Suppressor macrophage treated with lipopolysaccharide for 4 hours (primary cell): ENCODE measurements at places on chromosomes 5 and 9.

- DNase-seq = no peak
Measured at GRCh38 chr5:16685069-16685468, 68.3 kb upstream of the RETREG1 start.

GRCh38 chr9:137750566-137750965 lies 127.0 kb upstream of the CACNA1B start:
- no peak for DNase-seq

- no peak for DNase-seq
Measured at GRCh38 chr5:90845723-90846554, 287.3 kb downstream of the ADGRV1 start.

DNA sequence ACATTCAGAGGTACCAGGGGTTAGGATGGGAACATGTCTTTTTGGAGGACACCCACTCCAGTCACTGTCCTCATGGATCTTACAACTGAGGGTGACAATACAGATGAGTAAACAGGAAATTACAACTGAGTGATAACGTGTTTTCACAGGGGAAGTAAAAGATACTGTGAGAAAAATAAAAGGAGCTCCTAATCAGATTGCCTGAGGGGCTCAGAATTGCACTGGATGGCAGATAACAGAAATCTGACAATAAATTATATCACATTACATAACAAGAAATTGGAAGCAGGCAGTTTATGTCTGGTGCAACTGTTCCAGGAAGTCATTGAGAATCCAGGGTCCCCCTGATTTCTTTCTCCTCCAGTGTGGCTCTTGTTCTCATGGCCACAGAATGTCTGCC lies 40.1 kb upstream of the PCSK1 start:
- DNase-seq = no peak

DNA sequence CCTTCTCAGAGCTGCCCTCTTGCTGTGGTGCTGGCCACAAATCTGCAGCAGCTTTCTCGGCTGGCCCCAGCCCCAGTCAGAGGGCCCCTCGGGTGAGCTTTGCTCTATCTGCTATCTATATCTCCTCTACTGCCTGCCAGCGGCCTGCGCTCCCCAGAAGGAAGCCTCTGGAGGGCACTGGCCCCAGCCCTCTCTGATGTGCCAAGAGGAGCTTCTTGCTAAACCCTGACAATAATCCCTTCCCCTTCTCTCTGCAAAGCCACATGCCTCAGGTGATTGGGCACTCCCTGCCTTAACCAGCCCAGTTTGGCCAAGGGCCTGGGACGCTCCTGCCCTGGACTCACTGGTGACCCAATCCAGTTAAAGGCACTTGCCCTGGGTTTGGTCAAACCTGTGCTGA lies 42.7 kb downstream of the CAMK2A start:
- no peak for DNase-seq

- peak; percentile 29 for DNase-seq
Measured at GRCh38 chr5:148384380-148384737, 601 bp downstream of the FBXO38 start.

DNA sequence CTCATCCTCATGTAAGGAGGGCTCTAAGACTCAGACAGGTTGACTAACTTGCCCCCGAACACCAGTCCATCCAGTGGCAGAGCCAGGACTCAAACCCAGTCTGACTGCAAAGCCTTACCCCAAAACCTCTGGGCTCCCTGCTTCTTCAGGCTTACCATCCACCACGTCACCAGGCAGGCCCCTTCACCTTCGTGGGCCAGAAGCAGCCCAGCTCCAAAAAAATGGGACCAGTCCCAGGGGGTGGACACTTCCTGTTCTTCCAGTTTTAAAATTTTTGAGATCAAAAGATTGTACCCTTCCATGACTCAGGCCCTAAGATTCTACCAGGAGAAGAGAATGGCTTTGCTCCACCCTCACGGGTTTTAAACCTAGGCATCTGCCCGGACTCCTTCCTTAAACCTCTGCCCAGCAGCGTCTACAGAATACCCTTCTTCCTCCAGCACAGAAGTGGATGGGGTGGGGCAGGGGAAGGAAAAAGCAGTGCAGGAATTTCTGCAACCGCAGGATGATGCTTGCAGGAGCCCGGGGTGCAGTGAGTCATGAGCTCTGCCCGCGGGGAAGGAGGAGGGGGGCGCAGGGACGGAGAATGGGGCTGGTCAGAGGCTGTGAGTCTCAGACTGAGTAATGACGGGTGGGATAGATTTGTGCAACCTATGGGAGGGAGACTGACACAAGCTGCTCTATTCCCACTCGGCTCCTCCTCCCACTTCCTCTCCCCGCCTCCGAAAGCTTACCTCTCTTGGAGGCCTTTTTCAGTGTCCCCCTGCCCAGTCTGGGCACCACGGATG lies 50.4 kb upstream of the STXBP1 start:
- peak; percentile 98 for DNase-seq

DNA sequence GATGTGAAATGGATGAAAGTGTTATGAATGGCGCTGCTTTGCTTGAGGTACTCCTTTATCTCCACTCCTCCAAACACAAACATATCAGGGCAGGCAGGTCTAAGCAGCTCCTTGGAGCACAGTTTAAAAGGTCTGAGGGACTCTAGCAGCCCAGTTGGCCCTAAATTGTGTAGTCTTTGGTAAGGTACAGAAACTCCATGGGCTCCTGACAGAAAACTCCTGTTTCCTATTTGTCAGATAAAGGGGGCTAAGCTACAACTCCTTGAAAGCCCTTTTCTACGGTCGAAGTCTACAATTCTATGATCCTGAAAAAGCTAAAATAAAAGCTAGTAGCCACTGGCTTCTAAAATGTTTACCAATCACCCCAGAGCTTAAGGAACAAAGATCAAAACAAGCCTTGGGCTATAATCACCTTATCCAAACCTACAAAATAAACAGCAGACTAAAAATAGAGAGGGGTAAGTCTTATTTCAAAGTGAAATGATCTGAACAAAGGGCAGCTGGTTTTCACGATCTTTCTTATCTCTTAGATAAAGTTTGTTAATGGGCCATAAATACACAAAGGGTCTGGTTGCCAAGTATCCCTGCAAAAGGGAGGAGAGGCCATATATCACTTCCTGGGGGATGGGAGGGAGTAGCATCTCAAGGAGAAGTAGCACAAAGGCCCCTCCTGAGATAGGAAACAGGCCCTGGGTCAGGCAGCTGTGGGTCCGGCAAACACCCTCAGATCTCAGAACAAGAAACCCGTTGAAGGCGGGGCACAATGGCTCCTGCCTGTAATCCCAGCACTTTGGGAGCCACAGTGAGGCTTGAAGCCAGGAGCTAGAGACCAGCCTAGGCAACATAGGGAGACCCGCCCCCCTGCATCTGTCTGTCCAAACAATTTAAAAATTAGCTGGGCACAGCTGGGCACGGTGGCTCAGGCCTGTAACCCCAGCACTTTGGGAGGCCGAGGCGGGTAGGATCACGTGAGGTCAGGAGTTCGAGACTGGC lies 28.3 kb upstream of the DENND4C start:
- no peak for DNase-seq

DNA sequence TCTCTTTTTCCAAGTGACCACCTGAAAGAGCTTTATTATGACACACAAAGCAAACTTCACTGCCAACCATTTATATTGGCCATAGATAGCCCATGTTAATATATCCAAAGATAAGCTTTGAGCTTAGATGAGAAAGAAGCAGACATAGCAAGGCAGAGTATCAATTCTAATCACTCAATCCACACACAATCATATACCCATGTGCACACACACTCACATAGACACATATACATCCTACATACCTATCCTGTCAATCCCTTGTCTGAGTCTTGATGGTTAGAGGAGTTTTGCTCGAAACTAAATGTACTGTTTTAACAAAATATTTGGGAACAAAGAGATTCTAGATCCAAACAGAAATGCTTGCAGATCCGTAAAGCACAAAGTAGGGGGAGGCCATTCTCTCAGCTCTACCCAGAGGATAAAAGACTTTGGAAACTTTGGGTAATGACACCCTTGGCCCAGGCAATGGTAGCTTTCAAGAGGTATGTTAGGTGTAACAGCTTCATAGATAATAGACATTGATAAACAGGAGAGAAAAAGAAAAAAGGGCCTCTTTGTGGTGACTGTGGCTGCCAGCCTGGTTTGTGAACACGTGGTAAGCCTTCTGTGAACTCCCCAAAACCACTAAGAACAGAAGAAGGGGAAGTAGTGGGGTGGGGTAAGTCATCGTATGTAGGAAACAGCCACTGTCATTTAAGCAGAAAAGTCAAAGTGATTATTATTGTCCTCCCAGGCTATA lies 121.6 kb downstream of the TLR4 start:
- DNase-seq = peak; percentile 75

DNA sequence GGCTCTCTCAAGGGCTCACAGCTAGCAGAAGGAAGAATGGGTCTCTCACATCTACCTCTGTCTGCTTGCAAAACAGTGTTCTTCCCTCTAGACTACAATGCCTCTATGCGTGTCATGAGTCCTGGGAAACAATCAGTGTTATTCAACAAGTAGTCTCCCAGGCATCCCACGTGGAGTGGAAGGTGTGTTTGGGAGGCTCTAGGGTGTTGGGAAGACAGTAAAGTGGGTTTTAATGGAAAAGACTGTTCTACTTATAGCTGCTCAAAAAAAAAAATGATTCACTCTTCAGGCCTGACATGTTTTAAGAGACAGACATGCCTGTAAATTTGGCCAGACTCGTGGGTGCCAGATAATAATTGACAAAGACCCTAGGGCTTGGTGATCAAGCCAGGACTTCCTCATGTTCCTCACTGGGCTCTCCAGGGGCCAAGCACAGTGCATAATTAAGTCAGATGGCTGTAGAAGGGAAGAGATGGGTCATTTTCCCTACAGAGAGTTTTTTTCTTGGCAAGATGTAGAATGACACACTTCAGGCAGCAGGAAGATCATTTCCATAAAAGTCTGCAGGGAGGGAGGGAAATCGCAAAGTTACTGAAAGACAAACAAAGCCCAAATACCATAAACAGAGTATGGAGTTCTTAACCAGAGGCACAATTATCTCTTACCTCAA lies 246.4 kb downstream of the ACTL7B start:
- no peak for DNase-seq

GRCh38 chr5:176677209-176677939 lies 30.1 kb downstream of the TSPAN17 start:
- DNase-seq = no peak

- DNase-seq = no peak
Measured at GRCh38 chr5:131637694-131638093, 2.7 kb upstream of the RAPGEF6 start.

GRCh38 chr9:33921967-33922895 lies 105.3 kb downstream of the UBE2R2 start:
- peak; percentile 16 for DNase-seq

GRCh38 chr9:136143215-136144001 lies 24.7 kb upstream of the TMEM250 start:
- no peak for DNase-seq

DNA sequence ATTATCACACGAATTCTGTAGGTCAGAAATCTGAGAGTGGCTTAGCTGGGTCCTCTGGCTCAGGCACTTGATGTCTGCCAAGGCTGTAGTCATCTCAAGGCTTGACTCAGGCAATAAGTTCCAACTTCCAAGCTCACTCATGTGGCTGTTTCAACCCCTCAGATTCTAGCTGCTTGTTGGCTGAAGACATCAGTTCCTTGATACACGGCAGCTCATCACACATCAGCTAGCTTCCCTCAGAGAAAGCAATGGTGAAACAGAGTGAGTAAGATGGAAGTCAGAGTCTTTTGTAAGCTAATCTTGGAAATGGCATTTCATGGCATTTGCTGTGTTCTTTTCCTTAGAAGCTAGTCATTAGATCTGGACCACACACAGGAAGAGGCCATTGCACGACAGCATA lies 204.2 kb upstream of the PTGER4 start:
- DNase-seq = peak; percentile 52

DNA sequence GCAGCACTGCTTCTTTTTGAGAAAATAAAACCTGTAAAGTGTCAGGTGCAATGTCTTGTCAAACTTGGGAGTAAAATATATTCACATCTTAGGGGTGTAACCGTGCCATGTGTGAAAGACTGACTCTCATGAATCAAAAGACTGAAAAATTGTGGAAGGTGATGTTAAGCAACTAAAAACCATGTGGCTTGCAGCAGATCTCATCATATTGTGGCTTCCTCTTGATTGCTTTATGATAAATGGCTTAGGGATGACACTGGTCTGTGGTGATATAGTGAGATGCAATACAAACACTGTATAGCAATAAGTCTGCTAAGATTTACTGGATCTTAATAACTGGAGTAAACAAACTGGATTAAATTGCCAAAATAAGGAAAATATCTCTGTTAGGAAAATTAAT lies 321.6 kb downstream of the EDIL3 start:
- DNase-seq = no peak

DNA sequence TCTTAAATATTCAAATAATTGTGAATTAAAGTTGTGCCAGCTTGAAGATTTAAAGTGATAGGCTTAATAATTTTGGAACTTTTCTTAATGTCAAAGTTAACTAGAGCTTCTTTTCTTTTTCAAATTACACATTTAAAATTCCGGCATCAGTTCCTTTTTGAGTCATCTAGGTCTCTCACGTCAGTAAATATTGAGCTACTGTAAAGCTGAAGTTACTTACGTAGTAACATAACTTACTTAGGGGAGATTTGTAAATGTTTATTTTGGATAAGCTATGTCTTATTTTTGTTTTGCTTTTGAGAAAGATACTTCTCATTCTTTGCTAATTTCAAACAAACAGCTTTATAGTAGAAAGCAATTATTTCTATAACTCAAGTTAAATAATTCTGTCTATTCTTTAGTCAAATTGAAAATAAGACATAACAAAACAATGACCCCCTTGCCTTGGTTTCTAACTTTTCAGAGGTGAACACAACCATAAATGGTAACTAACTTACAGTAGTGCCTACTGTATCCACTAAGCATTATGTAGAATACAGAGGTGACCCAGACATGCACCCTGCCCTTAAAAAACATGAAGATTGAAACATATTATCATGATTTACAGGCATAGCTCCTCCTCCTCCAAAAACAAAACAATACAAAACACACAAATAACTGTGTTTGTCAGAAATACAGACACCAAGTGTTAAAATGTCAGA lies 29.8 kb downstream of the CD274 start:
- no peak for DNase-seq

GRCh38 chr9:116913536-116913935 lies 226.4 kb downstream of the TRIM32 start:
- DNase-seq = no peak

GRCh38 chr5:110909415-110909814 lies 162.1 kb upstream of the TSLP start:
- DNase-seq = no peak

- DNase-seq = peak; percentile 74
Measured at GRCh38 chr9:3865141-3865772, 339.5 kb upstream of the RFX3 start.

DNA sequence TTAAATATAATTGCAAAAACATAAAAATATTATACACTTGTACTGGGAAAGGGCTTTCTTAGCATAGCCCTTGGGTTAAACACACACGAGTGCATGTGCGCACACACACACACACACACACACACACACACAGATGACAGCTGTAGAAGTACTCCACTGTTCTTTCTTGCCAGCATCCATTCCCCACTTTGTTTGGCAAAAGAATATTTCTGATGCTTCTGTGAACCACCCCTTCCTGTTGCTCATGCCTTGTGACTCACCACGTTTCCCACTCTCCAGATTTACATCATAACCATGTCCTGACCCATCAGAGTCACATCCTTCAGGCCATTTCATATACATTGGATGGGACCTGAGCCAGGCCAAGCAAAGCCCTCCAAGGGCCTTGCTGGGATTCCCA lies 280.1 kb downstream of the DNAH5 start:
- peak; percentile 5 for DNase-seq

GRCh38 chr5:124055751-124056150 lies 543.8 kb downstream of the CSNK1G3 start:
- DNase-seq = no peak

GRCh38 chr9:38117651-38118050 lies 48.6 kb upstream of the SHB start:
- no peak for DNase-seq

- no peak for DNase-seq
Measured at GRCh38 chr9:94951324-94952135, 225.0 kb downstream of the AOPEP start.

GRCh38 chr5:160450164-160450932 lies 28.7 kb downstream of the PTTG1 start:
- no peak for DNase-seq
